Tongue (tissue), 3 donors: ENCODE measurements at places on chromosomes 5 and 9. TPM values are rescaled to one million over a fixed set of nuclear protein-coding genes. Genes with fewer than 3 reads are reported as not detected.

DNA sequence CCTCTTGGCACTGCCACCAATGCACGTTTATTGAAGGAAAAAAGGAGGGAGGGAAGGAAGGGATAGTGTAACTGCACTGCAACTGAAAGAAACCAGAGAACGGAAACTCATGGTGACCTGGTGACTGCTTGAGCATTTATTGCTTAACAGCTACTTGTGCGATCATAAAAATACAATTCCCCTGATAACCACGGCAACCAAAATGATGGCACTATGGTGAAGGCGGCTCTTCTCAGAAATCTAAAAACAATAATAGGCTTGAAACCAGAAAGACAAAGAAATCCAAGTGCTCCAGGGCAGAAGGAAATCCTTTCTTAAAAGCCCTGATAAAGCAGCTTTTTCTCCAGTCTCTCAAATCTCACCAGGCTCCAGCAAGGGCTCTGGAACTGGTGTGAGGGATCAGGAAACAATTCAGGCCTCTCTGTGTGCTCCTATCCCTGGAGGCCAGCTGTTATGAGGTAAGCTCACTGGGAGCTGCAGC, 1.9 kb downstream of the FBXO10 start:
- peak; percentile 37 for DNase-seq

- no peak for DNase-seq
Observed at GRCh38 chr5:113632996-113633395, 119.5 kb downstream of the YTHDC2 start.

DNA sequence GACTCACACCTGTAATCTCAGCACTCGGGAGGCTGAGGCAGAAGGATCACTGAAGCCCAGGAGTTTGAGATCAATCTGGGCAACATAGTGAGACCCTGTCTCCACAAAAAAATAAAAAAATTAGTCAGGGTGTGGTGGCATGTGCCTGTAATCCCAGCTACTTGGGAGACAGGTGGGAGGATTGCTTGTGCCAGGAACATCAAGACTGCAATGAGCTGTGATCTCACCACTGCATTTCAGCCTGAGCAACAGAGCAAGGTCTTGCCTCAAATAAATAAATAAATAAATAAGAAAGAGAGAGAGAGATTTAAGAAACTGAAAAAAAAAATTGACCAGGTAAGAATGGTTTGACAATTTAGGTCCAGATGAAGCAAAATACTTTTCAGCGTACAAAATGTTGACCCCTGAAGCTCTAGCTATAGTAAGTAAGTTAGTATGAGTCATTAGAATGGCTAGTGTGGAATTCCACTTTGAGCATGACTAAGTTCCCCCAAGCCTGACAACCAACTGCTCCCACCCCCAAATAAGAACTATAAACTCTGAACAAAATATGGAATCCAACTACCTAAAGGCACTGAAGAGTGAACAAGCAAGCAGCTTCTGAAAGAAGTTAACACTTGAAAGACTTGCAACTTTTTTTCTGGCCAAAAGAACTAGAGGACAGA, 217.8 kb upstream of the TLE4 start:
- no peak for DNase-seq

DNA sequence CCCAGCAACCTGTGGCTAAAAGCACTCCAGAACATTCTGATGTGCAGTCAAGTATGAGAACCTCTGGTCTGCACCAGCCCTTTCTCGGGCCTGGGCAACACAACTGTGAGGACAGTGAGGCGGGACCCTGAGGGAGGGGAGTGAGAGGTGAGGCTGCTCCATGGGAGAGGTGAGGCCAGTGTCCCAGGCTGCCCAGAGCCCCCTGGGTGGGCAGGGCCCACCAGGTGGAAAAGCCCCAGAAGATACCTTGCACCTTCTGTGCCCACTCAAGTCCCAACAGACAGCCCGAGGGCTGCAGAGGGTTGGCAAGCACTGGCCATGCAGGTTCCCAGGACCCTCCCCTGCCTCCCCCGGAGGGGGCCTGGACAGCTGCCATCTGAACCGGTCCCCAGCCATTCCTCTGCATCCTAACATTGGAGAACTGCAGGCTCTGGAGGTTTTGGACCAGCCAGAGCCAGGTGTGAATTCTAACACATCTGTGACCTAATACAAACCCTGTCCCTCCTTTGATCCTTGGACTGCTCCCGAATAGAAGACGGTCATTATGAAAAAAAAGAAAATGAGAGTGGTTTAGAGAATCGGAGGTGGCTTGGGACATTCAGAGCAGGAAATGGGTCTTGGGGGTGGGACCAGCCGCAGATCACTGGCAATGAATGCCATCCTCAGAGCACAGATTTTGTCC, 57.0 kb downstream of the DUSP1 start:
- DNase-seq = no peak

- no peak for DNase-seq
Observed at GRCh38 chr5:96626956-96627355, 35.2 kb upstream of the CAST start.

DNA sequence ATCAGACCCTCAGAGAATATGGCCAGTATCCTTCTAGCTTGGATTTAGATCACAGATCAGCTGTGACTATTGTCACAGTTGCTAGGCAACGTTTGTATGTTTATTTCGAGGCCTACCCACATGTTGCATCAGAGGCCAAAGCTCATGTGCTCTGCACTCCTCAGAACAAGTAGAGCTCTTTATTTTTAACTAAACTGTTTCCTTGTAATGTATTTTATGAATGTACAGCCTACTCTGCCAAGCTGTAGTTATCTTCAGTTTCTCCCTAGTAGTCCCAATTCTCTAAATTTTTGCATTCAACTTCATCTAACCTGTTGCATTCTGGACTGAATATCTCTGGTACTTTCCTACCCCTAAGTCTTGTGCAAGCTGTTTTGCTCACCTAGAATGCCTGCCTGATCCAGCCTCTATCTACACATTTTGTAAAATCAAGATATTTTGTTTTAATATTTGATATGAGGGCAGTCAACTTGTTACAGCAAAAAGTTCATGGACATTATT, 52.8 kb downstream of the CAST start:
- peak; percentile 91 for DNase-seq

DNA sequence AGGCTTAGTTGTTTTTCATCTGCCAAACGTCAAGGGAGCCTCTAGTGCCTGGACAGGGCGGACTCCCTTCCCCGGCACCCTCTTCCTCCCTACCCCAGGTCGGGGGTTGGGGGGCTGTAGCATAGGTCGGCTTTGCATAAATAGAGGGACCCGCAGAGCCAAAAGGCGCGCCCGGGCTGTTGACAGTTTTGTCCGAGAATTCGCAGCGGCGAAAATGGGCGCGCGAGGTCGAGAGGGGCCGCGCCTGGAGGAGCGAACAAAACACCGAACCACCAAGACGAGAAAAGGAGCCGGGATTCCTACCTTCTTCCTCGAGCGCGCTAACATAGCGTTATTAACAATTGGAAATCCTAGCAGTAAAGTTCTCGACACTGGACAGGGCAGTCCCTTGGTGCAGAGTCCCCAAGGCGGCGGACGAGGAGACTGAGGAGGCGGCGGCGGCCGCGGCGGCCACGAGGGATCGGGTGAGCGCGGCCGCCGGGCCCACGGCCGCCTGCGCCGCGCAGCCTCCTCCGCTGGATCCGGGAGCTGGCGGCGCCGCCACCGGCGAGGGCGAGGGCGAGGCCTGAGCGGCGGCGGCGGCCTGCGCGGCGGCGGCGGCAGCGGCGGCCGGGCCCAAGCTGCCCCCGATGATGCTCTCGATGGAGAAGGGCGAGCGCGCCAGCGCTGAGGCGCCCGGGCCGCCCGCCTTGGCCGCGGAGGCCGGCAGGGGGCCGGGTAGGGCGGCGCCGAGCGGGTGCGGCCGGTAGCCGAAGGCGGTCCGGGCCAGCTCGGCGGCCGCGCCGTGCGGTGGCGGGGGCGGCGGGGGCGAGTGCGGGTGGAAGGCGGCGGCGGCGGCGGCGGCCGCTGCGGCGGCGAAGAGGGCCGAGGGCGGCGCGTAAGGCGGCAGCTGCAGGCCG, 1.7 kb downstream of the FOXD1 start:
- peak; percentile 28 for DNase-seq

DNA sequence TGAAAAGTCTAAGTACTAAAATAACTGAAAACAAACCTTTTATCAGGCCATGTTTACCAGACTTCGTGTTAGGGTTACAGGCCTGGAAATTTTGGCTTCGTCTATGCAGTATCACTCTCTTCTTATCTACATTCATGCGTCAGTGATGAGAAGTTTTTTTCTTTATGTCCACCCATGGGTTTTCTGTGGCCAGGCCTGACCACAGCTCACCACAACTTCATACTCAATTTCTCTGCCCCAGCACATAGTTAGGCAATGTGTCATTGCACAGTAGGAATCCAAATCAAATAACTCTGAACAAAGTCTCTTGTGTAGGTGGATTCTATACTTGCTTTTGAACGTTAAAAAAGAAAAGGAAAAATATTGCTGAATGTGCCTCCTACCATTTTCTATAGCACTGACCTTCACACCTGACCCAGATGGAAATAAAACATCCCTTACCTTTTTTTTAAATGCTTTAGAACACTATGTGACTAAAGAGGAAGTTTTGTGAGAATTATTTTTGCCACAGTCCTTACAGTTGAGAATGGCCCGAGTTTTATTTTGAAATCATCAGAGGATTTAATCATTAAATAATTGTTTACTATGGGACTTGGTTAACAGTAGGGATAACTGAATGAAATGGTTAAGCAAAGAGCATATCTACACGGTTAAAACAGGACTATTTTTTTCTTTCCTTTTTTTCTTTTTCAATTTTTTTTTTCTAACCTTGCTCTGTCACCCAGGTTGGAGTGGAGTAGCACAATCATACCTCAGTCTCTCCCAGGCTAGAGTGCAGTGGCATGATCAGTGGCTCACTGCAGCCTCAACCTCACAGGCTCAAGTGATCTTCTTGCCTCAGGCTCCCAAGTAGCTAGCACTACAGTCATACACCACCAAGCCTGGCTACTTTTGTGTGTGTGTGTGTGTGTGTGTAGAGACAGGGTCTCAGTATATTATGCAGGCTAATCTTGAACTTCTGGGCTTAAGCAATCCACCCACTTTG, 1247.0 kb upstream of the ACO1 start:
- DNase-seq = no peak

NIM1K gene
- total RNA-seq = 1.0 TPM

CAMK2A gene
- total RNA-seq = 42.6 TPM
